HCEC 1CT (cell line): ENCODE measurements at places on chromosomes 2 and 18.

DNA sequence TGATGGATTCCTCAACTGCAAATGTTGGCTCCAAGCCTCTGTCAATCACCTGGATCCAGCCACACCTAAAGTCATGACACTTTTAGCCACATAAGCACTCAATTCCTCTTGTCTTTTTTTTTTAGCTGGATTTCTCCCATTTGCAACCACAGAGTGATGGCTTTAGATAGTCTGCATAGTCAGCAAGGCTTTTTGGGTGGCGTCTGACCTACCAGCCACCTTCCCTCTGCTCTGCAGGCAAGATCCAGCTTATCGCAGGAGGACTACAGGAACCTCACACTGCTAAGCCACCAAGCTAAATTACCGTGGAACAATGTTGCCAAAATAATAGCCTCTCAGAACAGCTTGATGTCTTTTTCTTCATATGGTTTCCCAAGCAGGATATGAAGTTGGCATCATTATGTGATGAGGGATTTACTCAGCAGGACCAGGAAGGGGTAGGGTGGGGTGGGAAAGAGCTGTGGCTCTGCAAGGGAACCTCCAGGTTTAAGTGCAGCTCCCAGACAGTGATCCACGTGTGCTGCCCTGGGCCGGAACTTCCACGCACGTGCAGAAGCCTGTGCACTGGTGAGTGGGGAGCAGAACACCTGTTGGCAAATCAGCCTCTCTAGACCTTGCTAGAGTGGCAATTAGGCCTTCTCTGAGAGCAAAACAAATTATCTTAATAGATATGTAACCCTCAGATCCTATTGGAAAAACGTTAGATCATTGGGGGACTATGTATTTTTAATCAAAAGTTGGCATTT, 170.6 kb upstream of the NCK2 start:
- DNase-seq, result no peak

GRCh38 chr2:43611987-43612894, 16.4 kb upstream of the THADA start:
- peak; percentile 64 for DNase-seq

- DNase-seq, result no peak
These were observed 1891.5 kb upstream of the PIK3C3 start for GRCh38 chr18:40063488-40063887.

GRCh38 chr2:76687923-76688322, 834.3 kb downstream of the LRRTM4 start:
- DNase-seq, result no peak

DNA sequence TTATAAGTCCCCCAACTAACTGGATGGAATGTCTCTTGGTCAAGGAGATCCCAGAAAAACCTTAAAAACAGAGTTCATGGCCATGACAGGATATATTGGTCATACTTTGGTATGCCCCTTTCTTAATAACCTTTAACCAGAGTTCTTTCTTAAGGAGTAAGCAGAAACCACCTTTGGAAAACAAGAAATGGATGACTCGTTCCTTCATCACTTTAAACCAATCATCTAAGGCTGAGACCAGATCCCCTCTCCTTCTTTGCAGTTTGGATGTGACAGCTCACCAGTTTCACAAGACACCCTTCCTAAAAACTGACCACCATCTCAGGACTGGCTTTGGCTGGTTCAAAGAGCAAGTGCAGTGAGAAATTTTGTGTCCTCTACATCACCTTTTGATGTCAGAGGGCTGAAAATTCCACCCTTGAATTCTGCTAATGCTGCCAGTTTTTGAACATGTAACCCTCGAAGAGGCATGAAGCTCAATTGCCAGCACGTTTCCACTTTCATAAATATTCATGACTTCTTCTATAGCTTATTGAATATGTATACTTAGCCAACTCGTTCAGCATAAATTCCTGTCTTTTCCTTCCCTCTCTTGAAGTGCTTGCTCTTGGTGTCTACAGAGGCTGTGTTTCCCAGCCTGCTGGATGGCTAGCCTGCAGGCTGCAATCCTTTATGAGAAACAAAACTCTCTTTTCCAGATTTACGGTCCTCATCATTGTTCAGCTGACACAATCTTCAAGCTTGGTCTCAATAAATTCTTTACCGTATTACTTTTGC, 1323.5 kb upstream of the TMEFF2 start:
- peak; percentile 90 for DNase-seq

GRCh38 chr18:79857082-79857671, 59.4 kb downstream of the KCNG2 start:
- DNase-seq, result no peak

DNA sequence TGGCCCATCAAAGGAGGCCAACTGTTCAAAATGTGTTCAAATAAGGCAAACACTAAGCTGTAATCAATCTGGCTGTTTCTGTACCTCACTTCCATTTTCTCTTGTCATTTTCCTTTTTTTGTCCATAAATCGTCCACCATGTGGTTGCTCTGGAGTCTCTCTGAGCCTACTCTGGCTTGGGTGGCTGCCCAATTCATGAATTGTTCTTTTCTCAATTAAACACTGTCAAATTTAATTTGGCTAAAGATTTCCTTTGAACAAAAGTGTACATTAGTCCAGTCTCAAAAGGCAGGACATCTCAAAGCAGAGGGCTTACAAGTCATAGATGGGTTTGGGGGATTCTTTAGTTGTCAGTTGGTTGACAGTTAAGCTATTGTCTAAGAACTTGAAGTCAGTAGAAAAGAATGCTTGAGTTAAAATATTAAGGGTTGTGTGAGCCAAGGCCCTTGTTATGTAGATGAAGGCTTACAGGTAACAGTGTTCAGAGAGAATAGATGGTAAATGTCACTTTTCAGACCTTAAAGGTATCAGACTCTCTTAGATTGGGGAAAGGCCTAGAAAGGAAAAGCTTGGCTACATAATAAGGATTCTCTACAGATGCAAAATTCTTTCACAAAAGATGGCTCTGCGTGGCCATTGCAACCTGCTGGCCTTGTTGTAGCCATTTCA, 831.2 kb upstream of the CDH2 start:
- DNase-seq, result no peak
